ENCODE measurements at places on chromosomes 1 and 21.

DNA sequence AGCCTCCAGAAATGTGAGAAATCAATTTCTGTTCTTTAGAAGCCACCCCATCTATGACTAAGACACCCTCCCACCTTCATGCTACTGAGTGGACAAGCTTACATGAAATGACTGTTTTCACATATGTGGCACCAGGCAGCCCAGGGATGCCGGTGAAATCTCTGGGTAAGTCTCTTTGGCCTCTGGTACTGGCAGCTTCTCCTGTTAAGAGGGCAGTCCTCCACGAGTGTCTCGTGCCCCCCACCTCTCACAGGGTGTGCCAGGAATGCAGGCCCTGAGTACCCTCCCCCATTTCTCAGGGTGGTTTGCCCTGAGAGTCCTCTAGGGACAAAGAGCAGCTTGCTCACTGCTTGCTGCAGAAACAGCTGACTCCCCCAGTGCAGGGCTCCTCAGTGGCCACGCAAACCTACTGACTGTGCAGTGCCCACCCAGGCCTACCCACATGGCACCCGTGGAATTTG, 3.2 kb upstream of the PRXL2B start:
- peak; percentile 35 for DNase-seq

DNA sequence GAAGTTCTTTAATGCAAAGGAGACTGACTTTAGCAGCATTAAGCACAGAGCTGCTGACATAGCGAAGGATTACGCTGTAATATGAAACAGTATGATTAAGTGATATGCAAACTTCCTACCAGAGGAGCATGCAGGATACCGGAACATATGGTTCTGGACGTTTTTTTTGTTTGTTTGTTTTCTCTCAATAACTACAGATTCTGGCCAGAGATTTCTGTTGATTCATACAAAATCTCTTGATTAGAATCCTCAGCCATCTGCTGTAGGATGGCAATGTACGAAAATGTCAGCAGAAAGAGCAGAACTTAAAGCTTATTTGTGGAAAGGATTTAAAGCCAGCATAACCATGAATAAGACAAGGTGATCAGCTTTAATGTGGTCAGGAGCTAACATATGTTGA, 970.7 kb downstream of the KCNT2 start:
- no peak for DNase-seq

DNA sequence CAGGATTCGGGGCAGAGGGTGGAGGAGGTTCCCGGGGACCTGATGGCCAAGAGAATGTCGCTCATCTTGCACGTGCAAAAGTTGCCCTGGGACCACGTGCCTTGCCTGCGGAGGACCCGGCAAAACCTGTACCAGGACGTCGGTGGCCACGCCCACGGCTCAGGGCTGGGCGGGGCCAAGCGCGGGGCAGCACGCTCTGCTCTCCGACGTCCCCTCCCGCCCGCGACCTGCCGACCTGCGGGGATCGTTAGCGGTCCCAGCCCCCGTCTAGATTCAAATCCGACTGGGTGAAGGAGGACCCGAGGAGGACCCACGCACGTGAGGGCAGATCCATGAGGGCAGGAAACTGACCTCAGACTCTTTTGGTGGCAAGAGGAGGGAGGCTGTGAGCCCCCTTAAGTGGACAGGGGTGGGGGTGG, at the start of gene C1orf167:
C1orf167 (plus strand) TSS at position 206 of the 419 bp plus-strand sequence. CDS start 2,208 bp downstream, outside the sequence.
- DNase-seq, result no peak

- no peak for DNase-seq
These were observed 20.7 kb upstream of the TRIM45 start for GRCh38 chr1:117142200-117142599.

GRCh38 chr1:149916898-149917252, 769 bp downstream of the SV2A start:
- no peak for DNase-seq

GRCh38 chr1:21267191-21268077, 22.8 kb downstream of the ECE1 start:
- no peak for DNase-seq

GRCh38 chr1:29991025-29991424, 732.4 kb downstream of the MATN1 start:
- no peak for DNase-seq

DNA sequence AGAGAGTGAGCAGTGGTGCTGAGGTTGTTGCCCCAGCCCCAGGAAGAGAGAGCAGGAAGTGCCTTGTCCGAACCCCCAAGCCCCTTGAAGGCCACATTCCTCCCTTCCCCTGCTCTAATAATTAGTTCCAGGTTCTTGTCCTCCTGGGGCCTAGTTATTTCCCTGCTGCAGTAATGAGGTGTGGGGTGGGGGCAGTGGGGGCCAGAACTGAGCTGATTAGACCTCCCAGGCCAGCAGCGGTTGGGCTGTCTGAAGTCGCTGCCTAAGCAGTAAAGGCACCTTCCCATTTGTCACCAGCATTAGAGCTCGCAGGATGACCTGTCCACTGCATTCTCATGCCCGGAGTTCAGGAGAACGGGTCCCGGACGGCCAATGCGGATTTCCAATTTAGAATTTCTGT, 186.5 kb upstream of the CSF3R start:
- no peak for DNase-seq

DNA sequence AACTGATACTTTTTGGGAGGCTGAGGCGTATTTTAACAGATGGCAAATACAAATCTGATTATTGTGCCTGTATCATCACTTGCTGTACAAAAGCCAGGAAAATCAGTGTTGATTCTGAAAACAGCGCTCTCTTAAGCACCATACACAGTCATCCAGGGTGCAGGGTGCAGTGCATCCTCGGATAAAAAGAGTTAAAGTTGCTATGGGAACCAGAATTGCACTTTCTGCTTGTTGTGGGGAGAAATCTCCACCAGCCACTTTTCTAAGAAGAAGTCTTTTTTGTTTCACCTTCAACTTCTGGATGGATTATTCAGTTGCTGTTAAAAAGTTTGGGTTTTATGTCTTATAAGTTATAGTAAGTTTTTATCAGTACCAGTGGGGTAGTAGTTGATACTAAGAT, 3.8 kb downstream of the LAMC1 start:
- no peak for DNase-seq

GRCh38 chr1:177383715-177384114, 213.0 kb downstream of the BRINP2 start:
- DNase-seq, result no peak

DNA sequence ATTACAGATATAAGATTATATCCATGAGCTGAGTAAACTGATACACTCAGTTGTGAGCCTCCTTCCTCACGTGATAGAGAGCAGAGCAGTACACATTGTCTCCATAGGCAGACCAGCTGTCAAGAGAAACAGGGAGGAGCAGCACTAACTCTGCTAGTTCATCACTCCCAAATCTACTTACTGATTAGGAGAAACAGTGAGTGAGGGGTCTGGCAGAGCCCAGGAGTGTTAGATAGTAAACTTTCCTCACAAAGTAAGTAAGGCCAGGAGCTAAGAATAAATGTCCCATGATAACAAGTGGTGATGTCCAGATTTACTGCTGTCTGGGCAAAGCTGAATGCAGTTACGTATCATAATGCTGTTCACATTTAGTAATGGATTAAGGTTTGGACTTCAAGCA, 168.6 kb upstream of the KCNK2 start:
- no peak for DNase-seq

- no peak for DNase-seq
These were observed 94.6 kb downstream of the STUM start for GRCh38 chr1:226643177-226643576.

DNA sequence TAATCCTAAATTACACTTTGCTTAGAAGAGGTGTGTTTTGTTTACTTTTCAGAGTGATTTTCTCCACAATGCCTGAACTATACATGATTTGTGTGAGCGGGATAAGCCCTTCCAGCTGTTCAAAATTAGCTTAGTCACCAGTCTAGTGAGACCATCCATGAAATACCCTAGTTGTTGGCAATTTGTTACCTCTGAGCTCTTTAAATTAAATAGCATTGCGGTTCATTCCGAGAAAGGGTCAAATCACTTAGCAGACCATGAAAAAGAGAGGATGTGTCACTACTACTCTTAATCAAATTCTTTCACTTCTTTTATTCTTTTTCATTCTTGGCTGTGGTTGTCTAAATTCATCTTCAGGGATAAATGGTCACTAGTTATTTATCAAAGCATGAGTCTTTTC, 11.9 kb upstream of the VAV3 start:
- DNase-seq, result no peak

- peak; percentile 45 for DNase-seq
These were observed at the start of gene NEK7 for GRCh38 chr1:198156745-198157240. NEK7 (plus strand) TSS chr1:198156998; CDS start chr1:198232581, 75,583 bp downstream.

DNA sequence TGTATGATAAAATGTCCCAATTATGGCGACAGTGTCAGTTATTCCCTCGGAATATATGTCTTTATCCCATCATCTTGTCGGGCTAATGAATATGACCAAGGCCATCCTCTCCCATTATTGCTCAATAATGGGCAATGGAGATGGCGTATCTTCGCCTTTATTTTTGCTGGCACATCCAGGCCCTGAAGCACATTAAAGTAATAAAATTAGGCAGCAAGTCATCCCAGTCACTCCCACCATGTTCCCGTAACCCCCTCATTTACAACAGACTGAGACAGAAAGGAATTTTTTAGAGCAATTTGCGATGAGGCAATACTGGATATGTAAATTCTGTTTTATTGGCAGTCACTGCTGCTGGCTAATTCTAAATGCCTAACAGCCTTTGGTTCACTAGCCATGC, 35.3 kb downstream of the CLIC6 start:
- no peak for DNase-seq

DNA sequence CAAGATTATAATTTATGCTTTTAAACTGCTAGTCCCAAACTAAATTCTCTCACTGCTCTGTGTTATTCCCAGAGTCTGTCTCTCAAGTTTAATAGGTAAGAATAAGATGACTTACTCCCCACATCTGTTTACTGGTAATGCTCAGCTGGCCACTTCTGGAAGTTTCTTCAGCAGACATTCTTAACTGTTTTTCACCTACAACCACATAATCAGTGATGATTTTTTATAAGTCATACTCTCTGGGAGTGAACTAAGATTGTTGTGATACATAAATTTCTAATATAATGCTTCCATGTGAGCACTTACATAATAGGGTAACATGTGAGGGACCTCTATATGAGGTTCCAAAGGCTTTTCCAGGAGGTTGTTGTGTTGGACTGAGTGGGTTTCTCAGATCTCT, 8.7 kb downstream of the SLAMF7 start:
- no peak for DNase-seq

All from T-helper 2 cell (primary cell).